ENCODE measurements at places on chromosomes 7 and 10. TPM values are rescaled to one million over a fixed set of nuclear protein-coding genes. Genes with fewer than 3 reads are reported as not detected.

OR2A12 gene
- polyA plus RNA-seq: not detected

FBXL13 gene
- 3.5 TPM for polyA plus RNA-seq

LRRC4 gene
- polyA plus RNA-seq: 7.7 TPM

FIGNL1 gene
- 32.6 TPM for polyA plus RNA-seq

OPN4 gene
- not detected for polyA plus RNA-seq

CLIP2 gene
- polyA plus RNA-seq: 24.0 TPM

CCNY gene
- 98.3 TPM for polyA plus RNA-seq

SPDYE8 gene
- polyA plus RNA-seq: 0.19 TPM

ATG9B gene
- 3.1 TPM for polyA plus RNA-seq

SGCE gene
- 85.9 TPM for polyA plus RNA-seq

SFRP4 gene
- polyA plus RNA-seq: 2.1 TPM

CPN1 gene
- polyA plus RNA-seq: 3.8 TPM

IL6 gene
- polyA plus RNA-seq: not detected

HOXA6 gene
- polyA plus RNA-seq: 34.8 TPM

TAS2R60 gene
- polyA plus RNA-seq: not detected

IFIT3 gene
- 10.5 TPM for polyA plus RNA-seq

DCLRE1A gene
- 14.5 TPM for polyA plus RNA-seq

CTAGE8 gene
- 8.2 TPM for polyA plus RNA-seq

ACSL5 gene
- 4.1 TPM for polyA plus RNA-seq

SLC18A3 gene
- polyA plus RNA-seq: not detected

APBB1IP gene
- 0.86 TPM for polyA plus RNA-seq

LRRC18 gene
- polyA plus RNA-seq: not detected

RTKN2 gene
- 10.1 TPM for polyA plus RNA-seq

ZNF485 gene
- polyA plus RNA-seq: 5.8 TPM

FAM180A gene
- not detected for polyA plus RNA-seq

FZD1 gene
- polyA plus RNA-seq: 52.6 TPM

ZNF12 gene
- 37.2 TPM for polyA plus RNA-seq

TMEM184A gene
- 6.0 TPM for polyA plus RNA-seq

LRRN3 gene
- 3.3 TPM for polyA plus RNA-seq

EBF3 gene
- polyA plus RNA-seq: 2.0 TPM

PRR15 gene
- 6.3 TPM for polyA plus RNA-seq

All from renal pelvis (tissue), 12 donors.